ENCODE measurements at places on chromosomes 11 and 22.
A peak's percentile ranks its signal among the peaks of the same experiment; 100 is the strongest.

GRCh38 chr22:19640306-19640705 is 74.0 kb upstream of the SEPTIN5 start:
- no peak for DNase-seq

DNA sequence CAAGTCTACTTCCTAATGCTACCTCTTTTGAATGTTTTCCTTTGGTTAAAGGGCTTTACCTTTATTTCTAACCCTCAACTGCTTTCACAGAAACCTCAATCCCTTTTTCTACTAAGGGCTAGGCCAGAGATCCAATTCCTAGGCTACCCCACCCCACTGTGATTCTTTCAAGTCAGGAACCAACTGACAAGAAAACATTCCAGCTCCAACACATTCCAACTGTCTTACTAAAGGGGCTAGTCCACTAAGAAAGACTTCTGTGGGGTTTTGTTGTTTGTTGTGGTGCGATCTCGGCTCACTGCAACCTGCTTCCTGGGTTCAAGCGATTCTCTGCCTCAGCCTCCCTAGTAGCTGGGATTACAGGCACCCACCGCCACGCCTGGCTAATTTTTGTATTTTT is 151.3 kb downstream of the APOL5 start:
- DNase-seq, result no peak

- DNase-seq, result no peak
Measured at GRCh38 chr11:12469451-12469850, 92.1 kb downstream of the PARVA start.

- no peak for DNase-seq
Measured at GRCh38 chr11:113693030-113693429, 13.1 kb downstream of the TMPRSS5 start.

GRCh38 chr11:117618302-117618981 is 178.6 kb downstream of the DSCAML1 start:
- no peak for DNase-seq

DNA sequence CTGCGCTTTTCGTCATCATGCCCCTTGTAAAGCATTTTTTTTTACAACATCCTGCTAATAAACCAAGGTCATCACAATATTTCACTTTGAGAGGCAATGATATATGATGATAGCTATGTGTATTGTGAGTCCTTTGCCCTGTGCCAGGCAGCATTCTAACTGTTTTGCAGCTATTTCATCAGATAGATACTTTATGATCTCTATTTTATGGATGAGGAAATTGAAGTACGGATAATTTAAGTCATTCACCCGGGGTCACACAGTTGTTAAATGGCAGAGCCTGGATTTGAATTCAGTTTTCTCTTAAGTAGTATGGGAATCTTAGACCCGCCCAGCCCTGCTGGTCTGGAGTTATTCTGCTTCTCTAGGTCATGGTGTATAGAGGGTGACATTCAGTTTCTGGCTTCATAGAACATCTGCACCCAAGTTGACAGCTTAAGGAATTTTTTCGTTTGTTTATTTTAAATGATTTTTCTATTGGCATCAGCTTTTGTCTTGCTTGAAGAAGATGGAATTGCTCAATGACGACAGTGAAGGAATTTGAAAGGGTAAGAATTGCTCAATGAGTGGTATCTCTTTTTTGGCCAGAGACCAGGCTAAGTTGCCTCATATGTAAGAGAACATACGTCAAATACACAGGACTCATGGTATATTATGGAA is 926 bp downstream of the PRR5L start:
- no peak for DNase-seq

- DNase-seq, result no peak
Measured at GRCh38 chr11:39425226-39425625, 2034.2 kb downstream of the LRRC4C start.

DNA sequence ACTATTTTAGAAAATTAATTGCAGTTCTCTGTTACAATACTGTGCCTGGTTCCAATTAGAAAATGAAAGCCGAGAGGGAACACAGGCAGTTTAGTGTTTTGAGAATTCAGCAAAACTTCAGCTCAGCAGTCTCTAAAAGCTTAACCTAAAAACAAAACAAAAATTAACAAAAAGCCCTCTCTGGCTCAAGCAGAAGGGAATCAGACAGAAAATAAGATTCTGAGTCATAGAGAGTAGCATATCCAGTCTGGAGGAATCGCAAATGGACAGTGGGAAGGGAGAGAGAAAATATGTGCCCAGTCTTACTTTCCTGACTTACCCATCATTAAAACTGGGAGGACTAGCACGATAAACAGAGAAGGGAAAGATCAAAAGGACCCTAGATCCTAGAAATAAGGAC is 38.1 kb upstream of the CHRM4 start:
- no peak for DNase-seq

DNA sequence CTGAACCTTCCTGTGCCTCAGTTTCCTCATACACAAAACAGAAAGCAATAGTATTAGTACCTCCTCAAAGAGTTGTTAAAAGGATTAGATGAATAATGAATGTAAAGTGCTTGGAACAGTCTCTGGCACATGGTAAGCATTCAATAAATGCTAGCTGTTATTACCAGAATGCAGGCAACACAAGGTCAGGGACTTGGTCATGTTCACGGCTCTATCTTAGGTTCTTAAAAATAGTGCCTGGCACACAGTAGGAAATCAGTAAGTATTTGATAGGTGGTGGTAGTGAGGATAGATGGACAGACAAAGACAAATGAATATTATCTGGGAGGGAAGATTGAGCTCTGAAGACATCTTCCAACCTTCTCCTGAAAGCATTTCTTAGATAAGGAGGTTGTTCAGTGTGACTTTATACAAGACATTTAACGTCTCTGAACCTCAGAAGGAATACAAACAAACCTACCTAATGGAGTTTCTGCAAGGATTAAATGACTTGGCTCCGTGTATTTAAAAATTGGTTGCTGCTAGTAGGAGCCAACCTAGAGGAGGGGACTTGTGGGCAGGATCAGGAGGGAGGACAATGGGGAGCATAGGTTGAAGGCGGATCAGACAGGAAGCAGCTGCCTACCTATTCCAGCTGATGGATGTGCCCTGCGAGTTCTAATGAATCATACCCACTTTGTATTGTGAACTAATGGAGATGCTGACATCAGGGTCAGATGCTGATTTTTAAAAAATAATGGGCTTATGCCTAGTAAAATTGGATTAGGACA is 94.1 kb downstream of the DBX1 start:
- peak; percentile 26 for DNase-seq

DNA sequence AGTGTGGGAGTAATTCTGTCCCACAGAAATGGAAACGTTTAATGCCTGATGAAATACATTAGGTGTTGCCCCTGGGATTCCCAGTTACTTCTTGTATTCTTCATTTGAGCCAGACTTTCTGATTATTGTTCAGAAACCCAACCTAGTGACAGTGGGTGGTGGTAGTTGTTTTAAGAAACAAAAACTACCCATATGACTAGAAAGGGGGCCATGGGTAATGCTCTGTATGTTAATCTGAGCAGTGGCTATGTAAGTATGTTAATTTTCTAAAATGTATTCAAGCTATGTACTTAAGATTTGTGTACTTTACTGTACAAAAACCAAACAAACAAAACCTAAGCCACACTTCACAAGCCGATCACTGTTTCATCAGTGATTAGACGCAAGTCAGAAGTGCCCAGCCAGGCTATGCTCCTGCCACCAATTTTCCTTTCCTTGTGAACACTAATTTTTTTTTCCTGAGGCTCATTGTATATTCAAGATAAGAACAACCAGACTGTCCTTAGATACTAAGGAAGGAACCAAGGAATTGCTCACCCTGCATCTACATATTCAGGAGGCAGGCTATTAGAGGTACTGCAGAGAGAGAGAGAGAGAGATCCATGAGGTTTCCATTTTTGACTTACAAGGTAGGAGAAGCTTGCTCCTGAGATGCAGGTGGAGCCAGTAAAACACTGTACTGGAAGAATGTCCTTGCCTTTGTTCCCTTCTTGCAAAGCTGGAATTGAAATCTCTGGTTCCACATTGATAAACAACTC is 122.7 kb downstream of the DBX1 start:
- DNase-seq, result no peak

- peak; percentile 81 for DNase-seq
Measured at GRCh38 chr11:27348340-27348873, 14.6 kb downstream of the CCDC34 start.

- DNase-seq, result no peak
Measured at GRCh38 chr11:76120513-76121101, 85.7 kb downstream of the WNT11 start.

GRCh38 chr11:94405062-94405833 is 4.0 kb upstream of the GPR83 start:
- no peak for DNase-seq

DNA sequence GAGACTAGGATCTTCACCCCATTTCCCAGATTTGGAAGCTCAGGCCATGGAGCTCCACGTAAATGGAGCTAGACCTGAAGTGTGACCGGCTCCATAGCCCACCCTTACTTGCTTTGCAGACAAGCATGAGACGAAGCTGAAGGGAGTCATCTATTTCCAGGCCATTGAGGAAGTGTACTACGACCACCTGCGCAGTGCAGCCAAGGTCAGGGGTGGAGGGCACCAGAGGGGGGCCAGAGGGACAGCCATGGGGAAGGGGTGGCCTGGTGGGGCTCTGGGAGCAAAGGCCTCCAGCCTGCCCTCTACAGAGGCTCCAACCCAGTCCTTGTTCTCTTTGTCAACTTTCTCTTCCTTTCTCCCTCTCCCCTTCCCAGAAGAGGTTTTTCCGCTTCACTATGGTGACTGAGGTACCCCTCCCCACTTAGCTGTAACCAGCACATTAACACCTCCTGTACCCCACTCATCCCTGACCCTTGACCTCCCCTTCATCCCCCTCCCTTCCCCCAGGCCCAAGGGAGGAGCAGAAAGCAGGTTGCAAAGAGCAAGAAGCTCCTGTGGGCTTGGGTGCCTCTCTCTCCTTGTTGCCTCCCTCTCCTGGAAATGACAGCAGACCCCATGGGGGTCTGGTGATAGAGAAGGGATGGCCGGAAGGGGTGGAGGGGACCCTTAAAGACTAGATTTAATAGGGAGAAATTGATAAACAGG is 23.8 kb downstream of the TREH start:
- no peak for DNase-seq

DNA sequence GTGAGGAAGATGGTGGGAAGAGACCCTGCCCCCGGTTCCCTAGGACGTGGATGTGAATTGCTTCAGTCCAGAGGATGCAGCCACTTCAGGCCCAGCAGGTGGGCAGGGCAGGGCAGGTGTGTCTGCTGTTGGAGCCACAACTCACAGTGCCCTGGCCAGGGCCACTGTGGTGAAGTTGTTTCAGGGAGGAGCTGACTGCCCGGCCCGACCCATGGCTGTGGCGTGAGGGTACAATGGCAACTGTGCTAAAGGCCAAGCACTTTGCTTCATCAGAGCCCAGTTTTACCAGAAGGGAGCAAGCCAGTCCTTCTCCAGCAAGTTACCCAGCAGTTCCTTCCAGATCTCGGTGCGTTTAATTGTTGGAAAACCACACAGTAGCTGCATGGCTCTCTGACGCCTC is 1174.4 kb downstream of the BRD1 start:
- DNase-seq, result no peak

- no peak for DNase-seq
Measured at GRCh38 chr11:9633679-9634078, 30.2 kb upstream of the SWAP70 start.
